ENCODE measurements at places on chromosomes 12 and 14. TPM values are rescaled to one million over a fixed set of nuclear protein-coding genes. Genes with fewer than 3 reads are reported as not detected.

SLC5A8 gene
- total RNA-seq: not detected

ZNF10 gene
- 7.0 TPM for total RNA-seq

NOXRED1 gene
- 0.25 TPM for total RNA-seq

TNFAIP2 gene
- 29.4 TPM for total RNA-seq

FAM186B gene
- total RNA-seq: 0.22 TPM
